ENCODE measurements at places on chromosomes 6 and 20.

DNA sequence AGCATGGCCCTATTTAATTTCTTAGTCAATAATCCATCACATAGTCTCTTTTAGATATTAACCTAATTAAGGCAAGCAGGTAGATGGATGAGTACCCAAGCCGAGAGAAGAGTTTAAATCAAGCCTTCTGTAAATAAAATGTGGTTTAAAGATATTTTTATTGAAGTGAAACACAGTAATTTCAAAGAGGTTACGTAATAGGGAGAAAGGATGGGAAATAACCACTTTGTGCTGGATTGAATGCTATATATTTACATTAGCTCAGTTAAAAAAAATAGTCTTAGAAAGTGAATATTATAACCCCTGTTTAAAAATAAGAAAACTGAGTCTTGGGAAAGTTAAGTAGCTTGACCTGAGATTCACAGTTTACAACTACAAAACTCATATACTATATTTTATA is 37.0 kb upstream of the FOXO3 start:
- no peak for DNase-seq

DNA sequence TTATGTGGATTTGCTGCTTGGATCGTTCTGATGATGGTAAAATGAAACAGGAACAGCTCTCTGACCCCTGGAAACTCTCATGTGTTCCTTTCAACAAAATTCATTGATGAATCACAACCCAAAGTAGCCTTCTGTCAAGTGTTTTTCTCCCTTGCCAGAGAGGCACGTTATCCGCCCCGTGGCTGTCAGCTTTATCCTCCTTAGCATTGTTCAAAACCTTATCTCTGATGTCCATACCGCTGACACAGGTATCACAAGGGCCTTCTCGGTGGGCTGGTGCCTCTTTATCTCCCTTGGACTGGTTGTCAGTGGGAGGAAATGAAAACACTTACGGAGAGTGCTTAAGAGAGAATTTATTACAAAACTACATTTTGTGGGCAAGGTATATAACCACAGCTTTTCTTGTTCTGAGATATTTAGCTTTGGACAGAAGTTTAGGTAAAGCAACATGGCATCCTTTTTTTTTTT is 84.9 kb downstream of the TIAM2 start:
- no peak for DNase-seq

GRCh38 chr20:1333462-1334369 is 4.8 kb upstream of the SDCBP2 start:
- DNase-seq = no peak

DNA sequence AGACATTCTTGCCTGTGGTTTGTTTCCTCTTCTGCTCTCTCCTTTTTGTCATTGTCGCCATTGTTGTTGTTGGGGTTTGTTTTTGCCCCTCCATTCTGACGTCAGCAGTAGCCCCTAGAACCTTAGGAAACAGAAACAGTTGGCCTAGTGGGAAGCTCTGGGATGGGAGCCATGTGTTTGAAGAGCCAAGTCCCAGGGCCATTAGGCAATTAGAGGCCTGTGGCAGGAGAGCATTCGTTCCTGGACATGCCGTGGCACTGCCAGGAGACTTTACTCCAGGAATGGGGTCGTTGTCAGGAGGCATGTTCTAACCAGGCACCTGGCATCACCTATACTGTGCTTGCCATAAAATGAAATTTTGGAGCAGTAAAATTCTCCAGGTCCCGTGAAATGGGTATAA is 39.7 kb downstream of the PPARD start:
- DNase-seq = no peak

GRCh38 chr6:34484899-34485298 is 19.0 kb downstream of the PACSIN1 start:
- no peak for DNase-seq

GRCh38 chr20:47818996-47819609 is 33.8 kb upstream of the SULF2 start:
- peak; percentile 33 for DNase-seq

DNA sequence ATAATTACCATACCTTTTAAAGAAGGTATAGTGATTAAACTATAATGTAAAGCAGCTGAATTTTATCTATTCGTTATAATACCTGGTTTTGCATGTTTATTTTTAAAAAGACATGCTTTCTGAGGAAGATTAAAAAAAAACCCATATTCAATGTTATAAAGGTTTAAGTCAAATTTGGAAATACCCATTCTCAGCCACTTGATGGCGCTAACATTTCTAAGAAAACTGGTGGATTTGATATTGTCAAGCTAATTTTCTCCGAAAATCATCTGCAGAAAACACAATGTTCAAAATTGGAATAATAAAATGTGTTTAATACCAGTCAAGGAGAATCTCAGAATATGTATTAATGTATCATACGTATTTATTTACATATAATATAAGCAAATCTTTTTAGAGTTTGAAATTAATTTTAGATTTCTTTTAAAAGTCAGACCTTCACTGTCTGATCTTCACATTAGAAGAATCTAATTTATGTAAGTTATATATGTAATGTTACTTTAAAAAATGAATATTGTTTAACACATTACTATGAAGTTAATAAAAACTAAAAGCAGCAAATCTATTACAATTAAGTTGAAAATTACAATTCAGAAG is 35.0 kb downstream of the SHPRH start:
- peak; percentile 1 for DNase-seq

All from NCI-H1694 (cell line).